Stimulated activated CD8-positive, alpha-beta memory T cell treated with anti-CD3 and anti-CD28 coated beads, Interleukin-4, amount 100 ng/mL, for 4 hours (primary cell): ENCODE measurements at places on chromosomes 2 and 18.

- no peak for DNase-seq
Observed at GRCh38 chr2:126662621-126663020, 6.7 kb downstream of the GYPC start.

DNA sequence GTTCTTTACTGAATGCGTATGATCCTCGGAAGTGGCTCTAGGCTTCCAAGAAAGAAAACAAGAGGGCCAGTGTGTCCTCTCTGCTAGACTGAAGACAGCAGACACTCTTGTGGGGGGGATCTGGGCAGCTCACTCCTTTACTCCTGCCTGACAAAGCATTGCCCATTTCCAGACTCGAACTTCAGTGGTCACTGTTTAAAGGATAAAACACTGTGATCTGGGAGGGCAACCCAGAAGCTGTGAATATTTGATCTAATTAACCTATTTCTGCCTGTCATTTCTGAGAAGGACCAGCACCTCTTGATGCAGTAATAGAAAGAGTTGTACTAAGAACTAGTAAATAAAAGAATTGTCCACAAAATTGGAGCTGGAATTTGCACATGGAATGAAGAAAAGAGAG is 24.5 kb upstream of the CCDC68 start:
- DNase-seq: no peak

- DNase-seq: no peak
Observed at GRCh38 chr2:59779571-59779970, 773.9 kb downstream of the BCL11A start.

DNA sequence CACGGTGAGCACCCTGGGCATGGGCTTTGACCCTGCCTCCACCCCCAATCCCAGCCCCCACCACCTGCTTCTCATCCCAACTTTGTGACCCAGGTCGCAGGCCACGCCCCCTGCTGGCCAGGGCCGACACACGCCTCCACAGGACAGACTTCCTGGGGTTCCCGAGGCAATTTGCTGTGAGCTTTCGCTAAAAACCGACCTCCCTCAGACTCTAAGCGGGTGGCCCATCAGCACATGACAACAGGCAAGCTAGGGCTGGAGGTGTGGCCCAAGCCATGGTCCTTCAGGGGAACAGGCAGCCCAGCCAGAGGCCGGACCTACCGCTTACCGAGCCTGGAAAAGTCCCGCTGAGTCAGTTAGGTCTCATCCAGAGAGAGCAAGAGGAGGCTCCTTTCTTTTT is 31.9 kb downstream of the C1QL2 start:
- no peak for DNase-seq

DNA sequence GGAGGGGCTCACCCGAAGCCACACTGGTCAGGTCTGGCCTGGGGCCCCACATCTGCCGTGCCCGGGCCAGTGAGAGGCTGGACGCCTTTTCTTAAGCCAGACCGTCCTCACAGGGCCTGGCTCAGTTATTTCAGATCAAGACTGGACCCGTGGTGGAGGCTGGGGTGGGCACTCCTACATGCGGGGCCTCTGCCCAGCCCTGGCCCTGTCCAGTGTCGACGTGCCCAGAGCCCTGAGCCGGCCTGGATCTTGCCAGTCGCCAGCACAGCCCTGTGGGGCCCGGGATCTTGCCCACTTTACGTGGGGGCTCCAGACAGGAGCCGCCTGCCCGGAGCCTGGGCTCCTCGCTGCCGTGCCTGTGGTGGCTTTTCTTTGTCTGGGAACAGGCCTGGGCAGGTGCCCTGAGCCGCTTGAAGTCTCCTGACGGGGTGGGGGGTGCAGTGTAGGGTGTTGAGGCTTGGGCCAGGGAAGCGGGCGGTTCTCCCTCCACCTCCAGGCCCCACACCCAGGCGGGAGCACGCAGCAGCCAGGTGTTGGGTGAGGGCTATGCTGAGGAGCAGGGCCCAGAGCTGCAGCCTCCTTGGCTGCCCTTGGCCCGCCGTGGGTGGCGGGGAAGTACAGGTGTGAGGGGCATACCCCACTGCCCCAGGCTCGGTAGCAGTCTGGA is 6.0 kb downstream of the GPC1 start:
- no peak for DNase-seq

DNA sequence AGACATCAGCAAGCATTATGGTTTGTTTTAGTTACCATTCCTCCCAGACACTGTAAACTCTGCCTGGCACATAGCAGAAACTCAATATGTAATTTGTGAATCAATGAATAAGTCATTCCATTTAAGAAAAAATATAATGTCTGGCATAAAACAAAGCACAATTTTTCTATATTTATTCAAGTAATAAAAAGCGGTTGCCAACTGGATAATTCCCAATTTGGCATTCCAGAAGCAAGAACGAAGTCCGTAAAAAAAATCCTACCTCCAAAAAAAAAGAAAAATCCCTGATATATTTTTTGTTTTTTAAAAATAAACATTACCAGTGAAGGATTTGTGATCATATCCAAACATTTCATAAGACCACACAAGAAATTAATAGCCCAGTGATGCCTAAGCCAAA is 351.3 kb upstream of the LRRTM4 start:
- DNase-seq: no peak

DNA sequence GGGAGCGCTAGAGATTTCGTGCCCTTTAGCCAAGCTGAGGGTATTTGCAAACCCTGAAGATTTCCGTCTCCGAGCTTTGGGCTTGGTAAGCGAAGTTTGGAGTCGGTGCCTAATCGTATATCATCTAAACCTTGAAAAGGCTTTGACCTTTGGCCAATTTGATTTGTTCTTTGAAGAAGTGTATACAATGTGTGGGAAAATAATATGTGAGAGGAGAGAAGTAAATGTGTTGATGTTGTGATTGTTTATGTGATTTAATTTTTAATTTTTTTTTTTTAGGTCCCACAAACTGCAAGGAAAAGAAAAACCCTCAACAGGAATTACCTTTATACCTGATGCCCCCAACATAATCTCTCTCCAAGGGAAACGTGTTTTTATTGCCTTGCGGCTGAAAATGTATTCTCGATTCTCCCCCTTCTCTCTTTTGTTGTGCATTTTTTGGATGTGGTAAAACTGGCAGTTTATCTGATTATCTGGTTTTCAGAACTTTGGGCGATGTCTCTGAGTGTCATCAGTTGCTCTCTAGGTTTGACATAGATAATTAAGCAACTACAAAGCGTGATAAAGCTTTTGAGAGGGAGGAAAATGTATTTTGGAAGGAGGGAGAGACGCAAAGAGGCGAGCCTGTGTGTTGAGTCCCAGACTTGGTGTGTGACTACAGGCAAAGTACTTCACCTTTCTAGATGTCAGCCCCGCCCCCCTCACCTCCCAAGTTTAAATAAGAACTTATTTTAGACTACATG is 912 bp upstream of the FBXO11 start:
- DNase-seq: no peak

DNA sequence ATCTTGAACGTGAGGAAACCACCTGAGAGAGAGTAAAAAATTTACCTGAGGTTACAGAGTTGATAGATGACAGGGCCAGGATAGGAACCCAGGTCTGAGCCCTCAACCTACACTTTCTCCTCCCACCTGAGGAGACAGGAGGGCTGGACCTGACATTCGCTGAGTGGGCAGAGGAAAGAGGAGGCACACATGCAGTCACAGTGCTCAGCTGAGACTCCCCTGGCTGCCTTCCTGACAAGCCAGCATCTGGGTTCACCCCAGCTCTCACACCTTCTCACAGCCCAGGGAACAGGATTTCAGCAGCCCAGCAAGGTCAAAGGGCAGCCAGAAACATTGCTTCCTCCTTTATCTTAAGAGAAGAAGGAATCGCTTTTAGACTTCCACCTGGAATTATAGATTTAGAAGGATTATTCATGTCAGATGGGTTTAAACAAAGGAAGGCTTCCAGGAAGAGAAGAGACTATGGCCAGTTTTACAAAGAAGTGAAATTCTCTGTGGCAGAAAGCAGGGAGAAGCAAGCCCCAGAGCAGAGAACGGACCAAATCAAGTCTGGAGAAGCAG is 18.1 kb upstream of the PKDCC start:
- no peak for DNase-seq

- DNase-seq: no peak
Observed at GRCh38 chr2:238853721-238854120, 5.8 kb downstream of the TWIST2 start.

GRCh38 chr2:74915743-74916142 is 42.7 kb upstream of the POLE4 start:
- peak; percentile 7 for DNase-seq

DNA sequence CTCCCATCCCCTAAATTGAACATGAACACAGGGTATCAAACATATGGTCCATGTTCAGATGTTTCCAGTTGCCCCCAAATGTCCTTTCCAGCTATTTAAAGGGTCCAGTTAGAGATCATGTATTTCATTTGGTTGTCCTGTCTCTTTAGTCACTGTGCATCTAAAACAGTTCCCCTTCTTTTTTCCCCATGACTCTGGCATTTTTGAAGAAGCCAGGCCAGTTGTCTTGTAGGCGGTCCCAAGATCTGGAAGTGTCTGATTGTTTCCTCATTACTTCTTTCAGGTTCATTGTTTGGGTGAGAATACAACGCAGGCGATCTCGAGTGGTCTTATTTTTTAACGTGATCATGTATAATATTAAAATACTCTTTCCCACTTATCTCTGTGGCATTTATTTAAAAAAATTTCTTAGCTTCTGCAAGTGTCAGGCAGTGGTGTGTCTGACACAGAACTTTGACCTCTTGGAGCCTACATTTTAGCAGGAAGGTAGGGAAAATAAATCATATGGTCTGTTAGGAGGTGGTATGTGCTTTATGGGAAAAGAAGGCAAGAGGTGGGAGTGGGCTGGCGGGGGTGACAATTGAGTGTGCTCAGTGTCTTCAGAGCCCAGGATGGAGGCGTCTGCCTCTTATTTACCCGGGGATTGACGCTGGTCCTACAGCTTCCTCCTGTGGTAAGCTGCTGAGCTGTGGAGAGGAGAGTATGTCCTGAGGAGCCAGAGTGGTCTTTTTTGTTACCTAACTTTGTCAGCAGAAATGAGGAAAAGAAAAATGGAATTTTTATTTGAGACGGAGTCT is 8.1 kb downstream of the RAB31 start:
- no peak for DNase-seq

- DNase-seq: no peak
Observed at GRCh38 chr18:3481696-3482210, 31.8 kb downstream of the TGIF1 start.

DNA sequence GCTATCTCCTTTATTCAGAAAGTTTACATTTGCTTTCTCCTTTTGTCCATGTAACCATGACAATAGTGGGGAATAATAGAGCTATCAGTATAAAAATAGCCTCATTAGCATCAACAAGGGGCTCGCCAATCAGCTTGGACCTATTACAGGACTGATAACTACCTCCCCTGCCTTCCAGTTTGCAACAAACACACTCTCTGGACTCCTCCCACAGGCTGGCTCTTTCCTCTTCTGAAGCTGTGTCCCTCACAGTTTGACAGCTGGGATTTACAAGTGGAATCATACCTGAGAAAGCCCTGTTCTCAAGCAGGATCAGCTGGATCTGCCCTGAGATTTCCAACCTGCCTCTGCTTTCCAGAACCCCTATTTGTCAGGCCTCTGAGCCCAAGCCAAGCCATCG is 162.5 kb downstream of the GRB14 start:
- no peak for DNase-seq

DNA sequence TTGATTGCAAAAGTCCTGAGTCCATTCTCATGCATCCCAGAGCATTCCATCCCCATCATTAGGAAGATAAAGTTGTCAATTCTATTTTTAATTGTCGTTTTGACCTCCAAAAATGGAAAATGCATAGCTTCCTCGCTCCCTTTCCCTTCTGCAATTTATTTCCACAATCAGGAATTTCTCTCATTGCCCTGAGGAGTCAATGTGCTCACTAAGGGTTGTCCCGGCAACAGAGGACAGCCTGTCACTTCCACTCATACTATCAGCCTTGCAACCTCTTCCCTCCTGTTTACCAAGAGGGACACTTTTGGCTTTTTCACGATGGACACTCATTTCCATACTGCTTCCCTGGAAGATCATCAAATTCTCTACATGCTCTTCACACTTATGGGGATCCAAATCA is 164.8 kb downstream of the MYO5B start:
- DNase-seq: no peak

DNA sequence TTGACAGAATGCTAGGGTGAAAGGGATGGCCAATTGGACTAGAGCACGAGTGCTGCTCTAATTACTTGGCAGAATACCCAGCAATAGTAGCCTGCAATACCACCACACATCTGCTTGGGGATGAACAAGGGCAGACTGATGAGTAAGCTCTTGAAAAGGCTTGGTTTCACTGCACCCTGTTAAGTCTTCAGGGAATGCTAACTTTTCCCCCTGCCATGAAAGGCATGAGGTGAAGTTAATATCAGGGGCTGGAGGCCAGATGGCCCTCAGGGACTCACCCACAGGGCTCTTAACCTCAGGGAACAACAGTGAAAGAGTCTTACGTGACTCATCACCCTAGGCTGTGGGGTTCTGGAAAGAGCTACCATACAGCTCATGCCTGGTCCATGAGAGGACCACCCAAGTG is 51.7 kb upstream of the MYL1 start:
- DNase-seq: no peak

DNA sequence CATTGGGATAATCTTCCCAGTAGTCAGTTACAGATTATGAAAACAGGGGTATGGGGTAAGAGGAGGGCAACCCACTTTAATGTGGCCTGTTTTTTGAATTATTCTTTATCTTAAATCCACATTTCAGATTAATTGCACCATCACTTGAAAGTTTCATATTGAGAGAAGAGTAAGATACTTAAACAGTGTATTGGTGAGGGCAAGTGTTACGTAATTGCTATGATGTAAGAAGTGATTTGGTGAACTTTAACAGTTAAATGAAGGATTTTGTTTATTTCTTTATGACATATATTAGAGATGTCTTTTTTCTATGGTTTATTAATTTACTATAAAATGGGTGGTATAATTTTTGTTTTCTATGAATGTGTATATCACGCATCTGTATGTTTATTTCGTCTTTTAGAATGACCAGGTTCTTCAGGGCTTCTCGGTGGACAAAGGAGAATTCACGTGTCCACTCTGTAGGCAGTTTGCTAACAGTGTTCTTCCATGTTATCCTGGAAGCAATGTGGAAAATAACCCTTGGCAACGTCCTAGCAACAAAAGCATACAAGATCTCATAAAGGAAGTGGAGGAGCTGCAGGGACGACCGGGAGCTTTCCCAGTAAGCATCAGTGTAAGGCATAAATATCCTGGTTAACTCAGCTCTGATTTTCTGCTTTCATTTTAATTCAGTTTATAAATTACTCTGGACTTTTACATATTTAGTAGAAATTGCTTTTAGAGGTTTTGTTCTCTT is 171.2 kb upstream of the MYO3B start:
- DNase-seq: no peak

DNA sequence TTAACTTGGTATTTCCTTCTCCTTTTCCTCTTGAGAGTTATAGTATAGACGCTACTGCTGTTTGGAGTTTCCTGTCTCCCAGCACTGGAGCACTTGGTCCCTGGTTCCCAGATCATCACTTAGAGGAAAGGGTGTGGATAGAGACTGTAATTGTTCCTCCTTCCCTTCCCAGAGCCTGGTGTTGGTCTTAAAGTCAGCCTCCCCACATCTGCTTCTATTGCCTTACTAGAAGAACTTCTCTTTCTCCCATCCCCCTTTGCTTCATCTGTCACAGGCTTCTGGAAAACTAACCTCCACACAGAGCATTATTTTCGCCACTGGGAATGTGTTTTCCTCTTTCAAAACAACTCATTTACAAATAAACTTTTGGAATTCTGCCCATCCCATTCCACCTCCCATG is 131.0 kb downstream of the CCDC85A start:
- no peak for DNase-seq

- DNase-seq: no peak
Observed at GRCh38 chr2:217795067-217795466, 207.7 kb downstream of the TNS1 start.
